ENCODE measurements at places on chromosomes 11 and 22.

GRCh38 chr11:126157326-126158030, 54.0 kb downstream of the RPUSD4 start:
- DNase-seq, result no peak

DNA sequence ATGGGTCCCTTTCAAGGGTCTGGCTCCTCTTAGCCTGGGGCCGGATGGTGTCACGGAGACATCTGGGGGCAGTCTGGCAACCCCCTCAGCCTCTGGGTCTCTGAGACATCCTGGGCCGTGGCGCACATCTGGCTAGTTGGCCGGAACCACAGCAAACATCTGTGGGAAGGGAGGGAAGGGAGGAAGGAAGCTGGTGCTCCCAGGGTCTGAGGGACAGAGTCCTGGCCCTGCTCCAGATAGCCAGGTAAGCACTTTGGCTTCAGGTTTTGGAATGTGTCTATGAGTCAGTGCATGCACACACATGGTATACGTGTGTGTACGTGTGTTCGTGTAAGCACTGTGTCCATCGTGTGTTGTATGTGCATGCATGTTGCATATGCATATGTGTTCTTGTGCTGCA, 225.1 kb downstream of the MN1 start:
- no peak for DNase-seq

DNA sequence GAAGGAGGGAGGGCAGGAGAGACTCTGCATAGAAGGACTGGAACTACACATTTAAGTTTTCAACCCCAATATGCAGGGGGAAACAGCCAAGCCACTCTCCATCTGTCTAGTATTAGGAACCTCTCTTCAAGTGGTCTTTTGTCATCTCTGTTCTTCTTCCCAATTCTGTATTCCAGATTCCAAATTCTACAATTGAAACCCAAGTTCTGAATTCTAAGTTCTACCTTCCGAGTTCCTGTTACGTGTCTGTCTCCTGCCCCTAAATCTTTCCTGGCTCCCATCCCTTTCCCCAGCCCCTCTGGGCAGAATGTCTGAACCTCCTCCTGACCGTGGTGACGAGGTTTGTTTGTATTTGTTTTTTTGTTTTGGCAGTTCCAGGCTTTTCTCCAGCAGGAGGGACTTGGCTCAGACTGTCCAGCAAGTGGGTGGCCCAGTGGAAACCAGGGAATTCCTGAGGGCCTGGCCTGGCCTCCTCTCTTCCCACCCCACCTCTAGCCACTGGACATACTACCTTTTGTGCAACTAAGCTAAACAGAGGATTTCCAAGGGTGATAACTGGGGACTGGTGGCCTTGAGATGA, 1.6 kb upstream of the THOC5 start:
- no peak for DNase-seq

GRCh38 chr11:108929241-108929640, 264.4 kb downstream of the DDX10 start:
- DNase-seq, result no peak

GRCh38 chr22:22144858-22145257, 99.7 kb upstream of the VPREB1 start:
- no peak for DNase-seq

DNA sequence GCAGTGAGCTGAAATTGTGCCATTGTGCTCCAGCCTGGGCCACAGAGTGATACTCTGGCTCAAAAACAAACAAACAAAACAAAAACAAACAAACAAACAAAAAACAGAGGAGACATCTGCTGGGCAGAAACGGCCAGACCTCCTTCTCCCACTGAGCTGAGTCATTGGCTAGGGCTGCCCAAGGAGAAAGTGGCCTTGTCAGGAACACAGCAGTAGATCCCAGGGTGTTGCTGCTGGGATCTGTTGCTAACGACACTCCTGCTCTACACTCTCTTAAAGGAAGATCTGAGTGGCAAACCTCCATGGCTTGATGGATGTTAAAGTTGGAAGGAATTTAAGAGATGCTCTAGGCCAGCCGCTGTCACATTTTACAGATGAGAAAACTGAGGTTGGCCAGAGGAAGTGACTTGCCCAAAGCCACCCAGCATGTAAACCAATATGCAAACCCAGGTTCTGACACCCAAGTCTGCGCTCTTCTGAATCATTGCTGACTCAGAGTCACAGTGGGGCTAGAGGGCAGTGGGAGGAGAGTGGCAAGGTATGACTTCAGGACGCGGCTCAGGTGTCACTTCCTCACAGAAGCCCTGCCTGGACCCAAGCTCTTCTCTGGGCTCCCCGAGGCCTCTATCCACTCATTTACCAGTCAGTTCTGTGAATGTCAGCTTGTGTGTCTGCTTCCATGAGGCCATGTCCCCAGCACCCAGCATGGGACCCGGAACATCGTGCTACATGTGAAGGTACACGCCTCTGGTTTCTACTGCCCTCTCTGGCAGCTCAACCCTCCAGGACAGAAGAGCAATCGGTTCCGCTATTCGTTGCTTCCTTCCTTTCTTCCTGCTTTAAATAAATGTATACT, 11.3 kb upstream of the GDPD5 start:
- DNase-seq, result peak; percentile 64
